ENCODE measurements at places on chromosomes 2 and 18.

DNA sequence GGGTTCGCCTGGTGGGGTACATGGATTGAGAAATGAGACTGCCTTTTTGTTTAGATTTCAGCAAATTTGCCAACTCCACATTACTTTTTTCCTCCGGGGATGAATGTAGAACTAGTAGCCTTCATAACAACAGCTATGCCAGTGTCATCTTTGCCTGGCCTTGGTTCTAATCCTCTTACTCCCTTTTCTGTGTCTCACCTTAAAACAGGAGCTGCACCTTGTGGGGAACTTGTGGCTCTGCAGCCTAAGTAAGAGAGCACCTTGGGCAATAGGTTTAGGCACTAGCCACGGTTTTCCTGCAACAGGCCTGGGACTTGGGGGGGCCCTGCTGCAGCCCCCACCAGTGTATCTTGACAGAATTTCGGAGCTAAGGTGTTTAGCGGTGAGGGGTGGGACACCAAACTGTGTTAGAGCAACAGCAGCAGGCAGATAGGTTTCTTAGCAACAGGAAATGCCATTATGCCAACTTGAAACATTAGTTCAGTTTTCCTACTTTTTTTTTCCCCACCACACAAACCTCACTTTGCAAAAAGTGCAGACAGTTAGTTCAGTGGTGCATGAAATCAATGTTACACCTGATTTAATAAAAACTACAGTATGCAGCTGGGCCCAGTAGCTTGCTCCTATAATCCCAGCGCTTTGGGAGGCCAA is 173.7 kb downstream of the PRKCE start:
- DNase-seq: no peak

DNA sequence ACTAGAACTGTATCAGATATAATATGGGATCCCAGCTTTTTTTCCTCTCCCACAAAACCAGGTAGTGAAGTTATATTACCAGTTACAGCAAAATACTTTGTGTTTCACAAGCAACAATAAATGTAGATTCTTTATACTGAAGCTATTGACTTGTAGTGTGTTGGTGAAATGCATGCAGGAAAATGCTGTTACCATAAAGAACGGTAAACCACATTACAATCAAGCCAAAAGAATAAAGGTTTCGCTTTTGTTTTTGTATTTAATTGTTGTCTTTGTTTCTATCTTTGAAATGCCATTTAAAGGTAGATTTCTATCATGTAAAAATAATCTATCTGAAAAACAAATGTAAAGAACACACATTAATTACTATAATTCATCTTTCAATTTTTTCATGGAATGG is 77.7 kb upstream of the CSRNP3 start:
- no peak for DNase-seq

DNA sequence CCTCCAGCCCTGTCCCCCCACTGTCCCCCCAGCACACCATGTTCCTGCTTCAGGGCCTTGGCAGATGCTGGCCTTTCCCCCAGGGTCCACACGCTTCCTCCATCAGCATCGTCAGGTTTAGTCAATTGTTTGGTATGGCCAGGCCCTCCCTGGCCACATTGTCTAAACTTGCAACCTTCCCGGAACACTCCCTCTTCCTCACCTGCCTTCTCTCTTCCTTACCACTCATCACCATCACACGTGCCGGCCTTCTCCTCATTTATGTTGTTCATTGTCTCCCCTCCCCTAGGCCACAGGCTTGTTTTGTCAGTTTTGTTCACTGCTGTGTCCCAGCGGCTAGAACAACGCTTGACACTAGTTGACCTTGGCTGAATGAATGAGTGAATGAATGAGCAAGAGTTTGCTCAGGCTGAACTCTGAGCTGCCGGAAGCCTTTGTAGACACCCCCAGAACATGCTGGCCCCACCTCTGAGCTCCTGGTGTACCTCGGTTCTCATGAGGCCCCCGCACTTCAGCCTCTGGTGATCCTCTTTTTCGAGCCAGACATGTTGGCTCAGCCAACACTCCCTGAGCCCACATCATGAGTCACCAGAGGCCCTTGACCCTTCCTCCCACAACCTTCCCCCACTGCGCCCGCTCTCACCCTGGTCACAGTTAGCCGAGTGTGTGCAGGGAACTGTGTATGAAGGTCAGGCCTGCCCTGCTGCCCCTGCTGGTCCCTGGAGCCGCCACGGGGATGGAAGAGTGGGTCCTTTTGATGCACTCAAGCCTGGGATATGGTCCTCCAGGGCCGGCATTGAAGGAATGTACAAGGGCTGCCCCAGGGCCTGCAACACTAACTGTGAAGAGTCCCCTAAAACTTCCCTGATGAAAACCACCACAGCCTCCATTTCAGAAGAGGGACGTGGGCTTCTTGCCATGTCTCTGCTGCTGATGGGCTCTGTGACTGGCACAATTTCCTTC is 57.5 kb downstream of the HS1BP3 start:
- no peak for DNase-seq

- DNase-seq: no peak
These were observed 511.2 kb downstream of the METTL4 start for GRCh38 chr18:2060086-2060485.

GRCh38 chr2:100767224-100767653 is 52.7 kb upstream of the NPAS2 start:
- no peak for DNase-seq

- no peak for DNase-seq
These were observed 568 bp downstream of the ARL5A start for GRCh38 chr2:151827564-151828142.

Measured in C1 segment of cervical spinal cord (tissue), 14 donors.